ENCODE measurements at places on chromosomes 2 and 18.

DNA sequence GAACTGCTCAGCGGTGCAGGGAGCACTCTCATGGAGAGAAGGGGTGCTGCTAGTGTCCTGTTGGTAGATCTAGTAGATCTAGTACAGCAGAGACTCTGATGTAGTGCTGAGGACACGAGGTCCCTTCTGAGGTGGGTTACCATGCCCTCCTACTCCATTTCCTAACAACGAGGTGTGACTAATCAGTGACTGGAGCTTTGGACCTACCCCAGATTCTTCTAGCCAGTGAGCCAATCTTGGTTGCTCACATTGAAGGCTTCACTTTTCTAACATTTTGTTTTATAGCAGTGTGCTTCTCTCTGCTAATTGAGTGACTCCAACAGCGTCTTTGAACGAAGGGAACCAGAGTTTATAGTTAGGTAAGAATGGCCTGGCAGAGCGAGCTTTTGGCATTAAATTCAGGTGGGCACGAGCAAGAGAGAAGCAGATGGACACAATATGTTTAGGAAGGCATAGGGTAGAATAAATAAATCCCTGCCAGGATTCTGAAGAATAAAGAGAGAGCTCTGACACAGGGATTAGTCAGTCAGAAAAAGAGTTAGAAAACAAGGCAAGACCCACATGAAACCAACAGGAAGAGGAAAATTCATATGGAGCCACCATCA lies 306.0 kb upstream of the RAB12 start:
- no peak overlapping the region for H3K4me3 ChIP-seq
- H3K4me1 ChIP-seq = no peaks in the 10 kb centered on the region
- H3K27ac ChIP-seq = peak overlapping the region; percentile 20
- peak; percentile 28 for DNase-seq
- H3K27me3 ChIP-seq = no peaks in the 10 kb centered on the region
- no peaks in the 10 kb centered on the region for H3K36me3 ChIP-seq

GRCh38 chr2:207225773-207226172 lies 60.0 kb upstream of the KLF7 start:
- H3K36me3 ChIP-seq = no peaks in the 10 kb centered on the region
- no peak for DNase-seq
- no peak overlapping the region for H3K4me3 ChIP-seq
- no peaks in the 10 kb centered on the region for H3K27me3 ChIP-seq
- H3K4me1 ChIP-seq = peaks cover 2% of the 10 kb centered on the region

DNA sequence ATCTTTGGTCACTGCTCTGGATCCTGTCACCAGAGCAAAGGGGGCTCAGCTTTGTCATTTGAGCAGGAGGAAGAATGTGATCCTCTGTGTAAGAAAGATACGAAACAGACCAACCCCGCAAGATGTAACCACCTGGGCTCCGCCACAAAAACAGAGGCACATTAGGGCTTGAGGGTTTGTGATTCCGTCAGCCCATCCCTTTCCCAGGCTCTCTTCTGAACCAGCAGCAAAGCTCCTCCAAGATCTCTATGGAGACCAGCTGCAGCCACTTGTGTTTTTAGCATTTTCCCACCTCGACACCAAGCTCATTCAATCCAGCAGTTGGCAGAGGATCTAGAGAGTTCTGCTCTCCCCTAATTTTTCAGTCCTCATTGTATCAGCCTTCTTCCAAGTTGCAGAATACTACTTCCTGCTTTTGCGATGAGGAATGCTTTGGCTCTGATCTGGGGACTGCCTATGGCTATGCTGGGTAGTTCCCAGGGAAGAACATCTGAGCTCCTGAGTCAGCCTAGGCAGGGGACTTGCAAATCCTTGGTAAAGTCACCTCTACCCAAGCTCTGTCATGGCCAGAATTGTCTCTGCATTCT lies 139.6 kb upstream of the RAB12 start:
- DNase-seq = peak; percentile 18
- no peaks in the 10 kb centered on the region for H3K4me1 ChIP-seq
- no peaks in the 10 kb centered on the region for H3K36me3 ChIP-seq
- no peak overlapping the region for H3K4me3 ChIP-seq

- no peak overlapping the region for H3K27ac ChIP-seq
- H3K27me3 ChIP-seq = no peaks in the 10 kb centered on the region
- no peak overlapping the region for H3K4me3 ChIP-seq
- H3K36me3 ChIP-seq = no peaks in the 10 kb centered on the region
- H3K4me1 ChIP-seq = no peaks in the 10 kb centered on the region
- DNase-seq = no peak
Observed at GRCh38 chr2:106107509-106108131, 86.5 kb downstream of the UXS1 start.

DNA sequence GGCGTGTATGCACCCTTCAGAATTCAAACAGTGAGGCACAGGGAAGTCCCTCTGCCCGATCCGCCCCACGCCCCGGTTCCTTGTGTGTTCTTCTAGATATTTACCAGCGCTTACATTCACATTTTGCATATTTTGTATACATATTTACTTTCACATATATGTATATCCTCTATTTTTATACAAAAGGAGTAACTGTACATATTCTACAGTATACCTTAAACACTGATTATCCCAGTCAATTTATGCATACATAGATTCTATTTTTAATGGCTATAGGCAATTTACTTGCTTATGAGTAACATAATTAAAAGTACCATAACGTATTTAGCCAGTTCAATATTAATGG lies 307 bp upstream of the DUSP11 start:
- no peak for DNase-seq
- no peaks in the 10 kb centered on the region for H3K36me3 ChIP-seq
- peak overlapping the region; percentile 99 for H3K4me3 ChIP-seq
- H3K4me1 ChIP-seq = no peaks in the 10 kb centered on the region
- no peak overlapping the region for H3K27ac ChIP-seq

GRCh38 chr2:218547511-218547910 lies 20.6 kb downstream of the USP37 start:
- DNase-seq = no peak
- no peaks in the 10 kb centered on the region for H3K4me1 ChIP-seq
- H3K27me3 ChIP-seq = no peaks in the 10 kb centered on the region
- H3K4me3 ChIP-seq = no peak overlapping the region

DNA sequence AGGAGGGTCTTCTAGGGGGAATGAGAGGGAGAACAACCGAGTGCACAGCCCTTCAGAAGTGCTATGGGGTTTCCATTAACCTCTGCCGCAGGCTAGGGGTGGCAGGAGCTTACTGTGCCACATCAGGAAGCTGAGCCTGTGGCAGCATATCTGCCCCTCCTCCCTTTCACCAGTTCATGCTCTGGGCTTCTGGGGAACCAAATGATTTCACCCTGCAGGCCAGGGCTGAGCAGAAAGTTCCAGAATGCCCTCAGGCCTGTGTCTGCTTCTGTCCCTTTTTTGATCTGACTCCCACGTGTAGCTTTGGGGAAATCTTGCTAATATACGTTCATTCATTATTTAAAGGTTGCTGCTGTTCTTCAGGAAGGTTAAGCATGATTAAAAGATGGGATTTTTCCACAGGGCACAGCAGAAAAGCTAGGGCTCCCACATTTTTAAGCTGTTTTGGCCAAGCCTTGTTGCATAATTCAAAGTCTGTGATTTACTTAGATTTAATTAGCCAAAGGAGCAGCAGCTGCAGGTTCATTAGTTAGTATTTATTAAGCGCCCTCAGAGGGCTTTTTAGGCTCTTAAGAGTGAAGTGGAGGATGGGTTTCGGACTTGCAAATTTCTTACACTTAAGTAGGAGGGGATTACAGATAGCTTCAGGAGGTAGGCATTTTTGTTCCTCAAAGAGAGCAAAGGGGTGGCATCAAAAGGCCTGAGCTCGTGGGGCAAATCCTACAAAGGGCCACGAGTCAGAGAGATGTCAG lies 10.2 kb downstream of the TMEM247 start:
- no peak overlapping the region for H3K4me3 ChIP-seq
- peaks cover 22% of the 10 kb centered on the region for H3K4me1 ChIP-seq
- no peaks in the 10 kb centered on the region for H3K27me3 ChIP-seq
- no peak for DNase-seq

DNA sequence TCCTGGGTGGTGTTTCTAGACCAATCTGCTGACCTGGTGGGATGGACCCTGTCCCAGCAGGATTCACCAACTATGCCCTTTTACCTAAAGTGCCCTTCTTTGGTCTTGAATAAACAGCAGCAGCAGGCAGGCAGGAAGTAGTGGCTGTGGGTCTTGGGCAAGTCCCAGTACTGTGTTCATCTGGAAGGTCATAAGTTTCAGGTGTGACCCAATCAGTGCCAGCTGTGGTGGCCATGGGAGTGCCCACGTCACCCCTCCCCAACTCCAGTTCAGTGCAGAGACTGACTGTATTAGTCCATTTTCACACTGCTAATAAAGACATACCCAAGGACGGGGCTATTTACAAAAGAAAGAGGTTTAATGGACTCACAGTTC lies 148.3 kb upstream of the SRD5A2 start:
- no peak overlapping the region for H3K4me3 ChIP-seq
- no peak overlapping the region for H3K27ac ChIP-seq
- H3K36me3 ChIP-seq = no peaks in the 10 kb centered on the region
- DNase-seq = no peak

DNA sequence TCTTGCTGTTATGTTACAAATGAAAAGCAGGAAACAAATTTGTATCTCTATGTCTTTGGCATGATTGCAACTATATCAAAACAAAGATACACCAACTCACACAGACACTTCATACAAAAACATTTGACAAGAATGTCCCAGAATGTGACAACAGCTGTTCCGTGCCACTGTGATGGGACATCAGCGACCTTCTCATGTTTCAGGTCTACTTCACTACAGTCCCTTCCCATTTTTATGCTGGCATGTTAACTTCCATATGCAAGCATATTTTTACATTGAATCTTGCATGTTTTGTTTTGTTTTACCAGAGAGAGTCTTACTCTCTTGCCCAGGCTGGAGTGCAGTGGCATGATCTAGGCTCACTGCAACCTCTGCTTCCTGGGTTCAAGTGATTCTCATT lies 71.2 kb downstream of the STK25 start:
- no peaks in the 10 kb centered on the region for H3K27me3 ChIP-seq
- no peak overlapping the region for H3K27ac ChIP-seq
- no peak for DNase-seq
- H3K36me3 ChIP-seq = peaks cover 6% of the 10 kb centered on the region
- no peaks in the 10 kb centered on the region for H3K4me1 ChIP-seq
- no peak overlapping the region for H3K4me3 ChIP-seq

DNA sequence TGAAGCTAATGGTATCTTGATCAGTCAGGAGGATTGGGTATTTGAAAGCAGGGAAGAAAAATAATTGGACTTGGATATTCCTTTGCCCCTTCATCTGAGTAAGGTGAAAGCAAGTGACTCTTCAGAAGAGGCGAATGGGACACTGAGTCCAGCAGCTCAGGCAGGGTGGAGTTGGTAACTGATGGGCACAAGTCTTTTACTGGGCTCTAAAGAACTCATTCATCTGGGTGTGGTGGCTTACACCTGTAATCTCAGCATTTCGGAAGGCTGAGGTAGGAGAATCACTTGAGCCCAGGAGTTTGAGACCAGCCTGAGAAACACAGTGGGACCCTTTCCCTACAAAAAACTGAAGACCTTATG lies 11.2 kb downstream of the CFLAR start:
- no peaks in the 10 kb centered on the region for H3K27me3 ChIP-seq
- no peaks in the 10 kb centered on the region for H3K36me3 ChIP-seq
- H3K4me3 ChIP-seq = no peak overlapping the region
- H3K4me1 ChIP-seq = peaks cover 30% of the 10 kb centered on the region
- DNase-seq = no peak

DNA sequence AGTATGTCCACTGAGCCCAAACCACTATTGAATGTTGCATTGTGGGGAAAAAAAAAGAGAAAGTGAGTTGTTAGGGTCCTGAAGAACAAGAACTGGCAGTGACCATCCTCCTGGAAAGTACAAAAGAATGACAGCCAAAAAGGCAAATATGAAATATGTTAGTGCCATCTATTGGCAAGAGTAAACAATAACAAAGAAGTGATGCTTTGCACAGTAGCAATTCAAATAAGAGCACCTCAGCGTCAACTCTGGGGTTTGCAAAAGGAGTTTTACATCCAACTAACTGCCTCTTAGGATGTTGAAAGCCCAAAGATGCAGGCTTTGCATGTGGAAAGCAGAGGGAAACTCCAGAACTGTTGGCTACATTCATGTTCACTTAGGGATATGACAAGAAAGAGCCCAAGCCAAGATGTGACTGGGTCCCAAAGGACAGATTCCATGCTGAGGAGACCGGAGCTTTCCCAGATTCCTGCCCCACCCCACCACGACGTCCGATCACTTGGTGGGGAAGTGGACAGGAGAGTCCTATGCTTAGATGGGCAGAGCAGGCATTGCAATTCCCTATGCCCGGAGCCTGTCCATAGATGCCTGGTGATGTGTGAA lies 15.6 kb downstream of the TRABD2A start:
- no peak overlapping the region for H3K27ac ChIP-seq
- no peaks in the 10 kb centered on the region for H3K4me1 ChIP-seq
- H3K27me3 ChIP-seq = no peaks in the 10 kb centered on the region
- peak; percentile 58 for DNase-seq

GRCh38 chr2:106080959-106081358 lies 113.1 kb downstream of the UXS1 start:
- no peak for DNase-seq

DNA sequence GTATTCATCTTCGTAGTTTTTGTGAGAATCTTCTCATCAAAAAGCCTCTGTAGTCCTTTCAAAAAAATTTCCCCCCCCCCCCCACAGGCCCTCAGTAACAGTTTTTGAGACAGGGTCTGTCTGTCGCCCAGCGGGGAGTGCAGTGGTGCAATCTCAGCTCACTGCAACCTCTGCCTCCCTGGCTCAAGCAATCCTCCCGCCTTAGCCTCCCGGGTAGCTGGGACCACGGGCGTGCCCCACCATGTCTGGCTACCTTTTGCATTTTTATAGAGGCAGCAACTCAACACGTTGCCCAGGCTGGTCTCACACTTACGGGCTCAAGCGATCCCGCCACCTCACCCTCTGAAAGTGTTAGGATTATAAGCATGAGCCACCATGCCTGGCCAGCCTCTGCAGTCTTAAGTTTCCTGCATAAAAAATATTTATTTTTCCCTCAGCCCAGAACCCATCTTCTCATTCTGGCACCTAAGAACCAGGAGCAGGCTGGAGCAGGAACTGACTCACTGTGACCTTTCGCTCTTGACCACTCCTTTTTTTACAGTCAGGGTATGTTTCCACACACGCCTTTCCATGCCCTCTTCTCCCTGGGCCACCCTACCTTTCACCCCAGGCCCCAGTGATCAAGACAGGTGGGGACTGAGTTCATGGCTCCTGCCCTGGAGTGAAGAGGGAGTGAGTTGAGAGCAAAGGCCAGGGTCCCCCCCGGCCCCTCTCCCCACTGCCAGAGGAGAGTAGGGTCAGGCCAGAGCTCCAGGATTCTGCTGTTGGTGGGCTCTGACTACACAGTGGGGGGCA lies 32.5 kb upstream of the NT5DC4 start:
- no peak for DNase-seq
- no peak overlapping the region for H3K27ac ChIP-seq
- H3K27me3 ChIP-seq = no peaks in the 10 kb centered on the region
- no peak overlapping the region for H3K4me3 ChIP-seq
